Activated T-cell treated with anti-CD3 and anti-CD28 coated beads, Interleukin-2, amount 50 U/mL, for 4 hours (primary cell): ENCODE measurements at places on chromosomes 3 and 15. TPM values are rescaled to one million over a fixed set of nuclear protein-coding genes. Genes with fewer than 3 reads are reported as not detected.

Gene ANKRD34C
- total RNA-seq: not detected

Gene ARPP19
- 203 TPM for total RNA-seq

Gene GPR149
- total RNA-seq: not detected

Gene SCN11A
- total RNA-seq: not detected

Gene PLA2G4D
- not detected for total RNA-seq

Gene RASA2
- total RNA-seq: 32.4 TPM

Gene UPK1B
- not detected for total RNA-seq

Gene PATL2
- total RNA-seq: 5.2 TPM

Gene LRTM1
- not detected for total RNA-seq

Gene CPN2
- not detected for total RNA-seq

DNA sequence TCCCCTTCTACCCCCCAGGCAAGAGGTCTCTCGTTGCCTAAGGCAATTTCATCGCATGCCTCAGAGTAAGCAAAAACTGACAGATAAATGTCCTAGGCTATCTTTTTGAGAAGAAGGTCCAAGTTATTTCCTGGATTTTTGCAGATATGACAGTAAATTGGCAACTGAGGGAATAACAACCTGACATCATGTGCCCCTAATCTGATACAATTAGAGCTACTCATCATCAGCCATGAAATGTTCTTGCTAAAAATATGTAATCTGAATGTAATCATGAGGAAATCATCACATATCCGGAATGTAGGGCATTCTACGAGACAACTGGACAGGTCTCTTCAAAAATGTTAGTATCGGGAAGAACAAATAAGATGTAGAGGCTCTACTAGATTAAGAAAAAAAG is 44.1 kb downstream of the TNIK start:
- no peak for DNase-seq

DNA sequence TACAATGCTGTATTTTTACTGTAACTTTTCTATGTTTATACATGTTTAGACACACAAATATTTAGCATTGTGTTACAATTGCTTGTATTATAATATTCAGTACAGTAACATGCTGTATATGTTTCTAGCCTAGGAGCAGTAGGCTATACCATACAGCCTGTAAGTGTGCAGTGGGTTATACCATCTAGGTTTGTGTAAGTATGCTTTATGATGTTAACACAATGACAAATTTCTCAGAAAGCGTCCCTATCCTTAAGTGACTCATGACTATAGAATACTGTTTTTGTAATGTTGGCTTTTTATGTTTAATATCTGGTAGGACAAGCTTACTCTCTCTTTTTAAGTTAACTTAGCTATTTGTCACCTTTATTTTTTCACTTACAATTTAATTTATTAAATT is 127.5 kb upstream of the THRB start:
- no peak for DNase-seq

DNA sequence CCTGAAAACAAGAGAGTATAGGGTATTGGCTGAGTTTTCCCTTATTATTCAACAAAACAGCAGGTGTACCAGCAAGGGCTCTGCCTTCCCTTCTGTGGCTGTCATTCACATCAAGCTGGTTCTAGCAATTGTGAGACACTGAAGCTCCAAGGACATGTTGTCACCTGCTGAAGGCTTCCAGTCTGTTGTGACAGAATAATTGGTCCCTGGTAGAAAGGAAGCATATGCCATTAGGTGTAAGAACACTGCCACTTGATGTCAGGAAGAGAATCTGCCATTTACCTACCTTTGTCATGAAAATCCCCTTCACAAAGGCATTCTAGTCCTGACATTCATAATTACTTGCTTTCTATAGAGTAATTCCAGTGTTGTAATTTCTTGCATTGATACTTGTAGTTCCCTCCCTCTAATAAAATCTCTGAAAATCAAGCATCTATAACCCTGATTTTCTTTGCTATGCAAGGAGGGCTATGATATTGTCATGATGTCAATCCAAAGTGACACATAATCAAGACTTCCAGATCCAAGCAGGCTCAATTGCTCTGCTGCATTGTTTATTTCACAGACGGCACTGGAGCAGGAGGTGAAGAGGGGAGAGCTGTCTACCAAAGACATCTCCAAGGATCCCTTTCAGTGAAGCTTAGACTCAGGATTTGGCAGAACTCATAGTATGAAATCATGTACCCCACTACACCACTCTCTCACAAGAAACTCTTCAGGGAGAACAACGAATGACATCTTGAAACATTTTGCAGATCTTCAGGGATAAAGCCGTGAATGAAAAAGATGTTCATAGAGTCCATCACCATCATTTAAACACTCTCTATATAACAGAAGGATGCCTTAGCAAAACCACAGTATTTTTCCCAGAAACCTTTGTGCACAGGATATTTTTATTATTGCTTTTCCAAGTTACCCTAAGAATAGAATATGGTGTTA is 425.3 kb downstream of the RBMS3 start:
- no peak for DNase-seq

DNA sequence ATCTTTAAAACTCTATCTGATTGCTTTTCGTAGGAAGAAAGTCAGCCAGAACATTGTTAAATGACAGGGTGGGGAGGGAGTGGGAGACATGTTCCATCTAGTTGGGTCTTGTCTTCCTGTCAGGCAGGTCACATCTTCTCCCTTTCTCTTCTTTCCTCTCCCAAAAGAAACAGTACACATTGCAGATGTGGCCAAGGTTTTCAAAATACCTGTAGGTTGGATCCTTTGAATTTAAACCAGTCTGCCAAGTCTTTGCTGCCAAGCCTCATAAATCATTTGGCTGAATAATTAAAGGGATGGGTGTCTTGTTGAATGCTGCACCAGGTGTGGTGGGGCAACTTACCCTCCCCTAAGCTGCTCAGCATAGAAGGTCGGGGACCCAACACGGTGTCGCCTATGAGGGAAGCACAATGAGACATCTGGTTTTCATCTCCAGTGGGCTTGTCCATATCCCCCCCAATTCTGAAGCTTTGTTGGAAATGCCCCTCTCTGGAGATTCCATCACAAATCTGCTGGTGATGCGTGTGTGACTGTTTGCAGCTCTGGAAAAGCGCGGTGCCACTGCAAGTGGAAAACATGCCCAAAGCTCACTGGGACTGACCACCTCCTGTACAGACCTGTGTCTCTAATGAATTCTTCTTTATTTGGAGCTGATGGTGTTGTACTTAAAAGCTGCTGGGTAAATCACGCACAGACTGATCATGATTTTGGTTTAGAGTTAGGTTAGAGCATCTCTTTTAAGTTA is 112.6 kb downstream of the FILIP1L start:
- no peak for DNase-seq

GRCh38 chr3:196275126-196275525 is 12.4 kb downstream of the PCYT1A start:
- DNase-seq: no peak

- no peak for DNase-seq
Observed at GRCh38 chr3:128814519-128815317, 64.7 kb upstream of the ACAD9 start.

- no peak for DNase-seq
Observed at GRCh38 chr15:70714015-70714414, 49.3 kb downstream of the UACA start.

GRCh38 chr3:127226457-127226856 is 33.5 kb downstream of the PRR23E start:
- no peak for DNase-seq

DNA sequence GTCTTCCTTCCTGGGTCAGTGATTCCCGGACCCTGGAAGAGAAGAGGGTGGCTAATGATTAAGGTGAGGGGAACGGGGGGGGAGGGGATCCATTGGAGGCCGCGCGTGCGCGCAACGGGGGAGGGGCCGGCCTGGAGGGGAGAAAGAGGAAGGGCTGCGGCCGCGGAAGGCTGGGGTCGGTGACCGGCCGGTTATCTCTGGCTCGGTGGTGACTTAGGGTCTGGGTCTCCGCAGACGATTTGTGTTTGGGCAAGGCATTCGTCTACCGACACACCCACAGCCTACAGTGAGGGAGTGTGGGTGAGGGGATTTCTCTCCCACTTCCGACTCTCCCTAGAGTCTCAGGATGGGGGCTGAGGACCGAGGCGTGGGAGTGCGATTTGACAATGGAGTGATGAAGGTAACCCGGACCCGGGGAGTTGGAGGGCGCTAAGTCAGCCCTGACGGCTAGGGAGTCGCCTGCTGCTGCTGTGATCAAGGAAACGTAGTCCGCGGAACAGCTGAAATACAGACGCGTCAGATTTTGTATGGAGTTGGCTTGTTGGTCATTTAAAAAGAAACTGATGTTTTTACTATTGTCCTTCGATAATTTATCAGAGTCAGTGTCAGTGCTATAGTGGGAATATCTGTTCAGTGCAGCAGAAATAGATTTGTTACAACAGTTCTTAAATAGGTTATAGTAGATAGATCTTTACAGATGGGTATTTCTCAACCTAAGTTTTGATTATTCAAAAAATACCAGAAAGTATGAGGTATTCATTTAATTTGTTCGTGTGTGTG is 733 bp downstream of the RNF111 start:
- DNase-seq: peak; percentile 39

GRCh38 chr3:8371085-8371551 is 130.5 kb upstream of the LMCD1 start:
- no peak for DNase-seq

DNA sequence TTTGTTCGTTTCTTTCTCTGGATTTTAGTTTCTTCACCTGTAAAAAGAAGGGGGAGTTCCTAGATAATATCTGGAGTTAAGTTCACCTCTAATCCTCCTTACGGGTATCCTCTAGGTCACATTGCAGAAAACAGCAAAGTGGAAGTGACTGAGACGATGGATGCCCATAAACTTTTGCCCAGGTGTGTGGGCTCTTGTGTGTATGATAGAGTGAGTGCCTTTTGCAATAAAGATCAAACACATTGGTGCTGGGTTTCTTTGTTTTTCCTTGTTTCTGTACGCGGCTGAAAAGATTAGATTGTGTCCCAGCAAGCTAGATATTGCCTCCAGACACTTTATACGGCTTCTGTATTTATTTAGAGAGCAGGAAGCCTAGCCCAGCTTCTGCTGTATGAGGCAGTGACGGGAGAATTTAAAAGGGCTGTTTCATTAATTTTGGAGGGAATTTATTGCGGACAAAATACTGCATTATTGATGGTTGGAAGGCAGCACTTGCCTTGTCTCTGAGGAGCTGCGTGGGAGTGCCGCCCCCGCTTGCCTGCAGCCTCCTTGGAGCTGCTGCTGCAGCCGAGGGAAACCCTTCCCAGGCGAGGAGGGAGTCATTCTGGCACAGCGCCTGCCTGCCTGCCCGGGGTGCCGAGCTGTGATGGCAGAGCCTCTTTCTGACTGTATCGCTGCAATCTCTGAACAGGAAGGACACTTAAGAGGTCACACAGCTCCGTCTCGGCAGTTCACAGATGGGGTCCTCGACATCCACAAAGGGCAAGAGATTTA is 38.5 kb downstream of the PYDC2 start:
- DNase-seq: no peak

DNA sequence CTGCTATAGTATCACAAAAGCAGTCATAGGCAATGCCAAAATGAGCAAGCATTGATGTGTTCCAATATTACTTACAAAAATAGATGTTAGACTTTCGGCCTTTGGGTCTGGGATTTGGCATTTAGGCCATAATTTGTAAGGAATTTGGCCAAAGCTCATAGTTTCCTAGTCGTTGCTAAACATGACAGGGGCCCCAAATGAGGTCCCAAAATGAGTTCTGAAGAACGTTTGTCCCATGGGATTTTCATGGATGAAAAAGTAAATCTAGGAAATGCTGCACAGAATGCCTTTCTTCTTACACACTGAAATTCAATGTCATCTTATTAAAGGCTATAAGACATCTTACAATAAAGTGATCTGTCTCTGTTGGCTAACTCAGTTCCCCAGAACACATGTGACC is 456.0 kb downstream of the CNTN4 start:
- DNase-seq: no peak

- no peak for DNase-seq
Observed at GRCh38 chr15:80861731-80862170, 82.6 kb downstream of the CEMIP start.

DNA sequence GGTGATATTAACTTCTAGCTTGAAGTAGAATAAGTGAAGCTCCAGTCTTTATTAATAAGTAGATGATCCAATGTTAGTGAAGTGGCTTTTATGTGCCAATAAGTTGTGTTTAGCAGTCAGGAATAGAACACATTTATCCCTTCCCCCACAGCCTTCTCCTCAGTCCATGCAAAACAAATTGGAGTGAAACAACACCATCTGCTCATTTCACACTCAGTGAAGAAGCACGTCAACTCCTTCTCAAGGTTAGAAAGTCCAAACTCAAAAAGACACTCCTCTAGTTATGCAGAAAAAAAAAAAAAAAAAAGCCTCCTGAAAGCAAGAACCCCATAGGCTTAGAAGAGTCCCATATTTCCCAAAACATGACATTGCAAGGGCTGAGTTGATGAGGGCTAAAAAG is 18.0 kb upstream of the NEO1 start:
- no peak for DNase-seq

DNA sequence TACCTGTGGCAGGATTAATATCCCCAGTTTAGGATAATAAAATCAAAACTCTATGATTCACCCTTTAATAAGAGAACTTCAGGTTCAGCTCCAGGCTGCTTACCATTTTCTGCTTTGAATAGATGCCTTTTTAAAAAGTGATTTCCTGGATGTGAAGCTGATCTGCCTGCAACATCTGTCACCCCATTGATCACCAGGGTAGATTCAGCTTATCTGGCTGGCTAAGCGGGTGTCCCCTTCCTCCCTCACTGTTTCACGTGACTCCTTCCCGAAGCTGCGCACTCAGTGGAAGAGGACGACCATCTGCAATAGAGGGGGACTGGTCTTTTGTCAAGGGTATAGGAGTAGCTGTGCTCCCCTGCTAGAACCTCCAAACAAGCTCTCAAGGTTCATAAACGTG is 128.1 kb downstream of the IL1RAP start:
- DNase-seq: no peak

DNA sequence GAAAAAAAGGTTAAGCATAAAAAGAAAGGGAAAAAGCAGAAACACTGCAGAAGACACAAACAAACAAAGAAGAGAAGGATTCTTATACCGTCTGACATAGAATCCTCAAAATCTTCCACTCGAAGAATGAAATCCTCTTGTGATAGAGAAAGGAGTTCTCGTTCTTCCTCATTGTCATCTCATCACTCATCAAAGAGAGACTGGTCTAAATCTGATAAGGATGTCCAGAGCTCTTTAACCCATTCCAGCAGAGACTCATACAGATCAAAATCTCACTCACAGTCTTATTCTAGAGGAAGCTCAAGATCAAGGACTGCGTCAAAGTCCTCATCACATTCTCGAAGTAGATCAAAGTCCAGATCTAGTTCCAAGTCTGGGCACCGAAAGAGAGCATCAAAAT is 16.5 kb upstream of the ZBTB47 start:
- DNase-seq: no peak

DNA sequence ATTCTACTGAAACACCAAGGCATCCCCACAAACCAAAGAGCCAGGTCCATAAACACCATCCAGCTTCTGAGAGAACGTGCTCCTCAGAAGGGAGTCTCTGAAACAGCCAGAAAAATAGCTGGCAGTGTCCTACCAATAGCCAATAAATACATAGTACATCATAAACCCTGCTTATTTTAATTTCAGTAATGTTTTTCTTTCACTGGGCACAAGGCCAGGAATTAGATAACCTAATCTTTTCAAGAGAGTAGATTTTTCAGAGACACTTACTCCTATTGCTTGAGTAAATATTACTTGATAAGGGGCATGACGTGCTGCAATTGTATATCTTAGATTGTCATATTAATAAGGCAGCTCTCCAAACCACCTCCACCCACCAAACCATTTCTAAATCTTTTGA is 22.7 kb downstream of the GADL1 start:
- DNase-seq: no peak
